Spleen (tissue), 13 donors: ENCODE measurements at places on chromosomes 3 and 15. TPM values are rescaled to one million over a fixed set of nuclear protein-coding genes. Genes with fewer than 3 reads are reported as not detected.

Gene CFAP91
- total RNA-seq, result 30.2 TPM

Gene SLC7A14
- not detected for total RNA-seq

Gene APOD
- total RNA-seq, result 2.3 TPM

Gene GOLIM4
- total RNA-seq, result 33.7 TPM

Gene ALG1L2
- 0.74 TPM for total RNA-seq

Gene RAB27A
- 21.4 TPM for total RNA-seq

Gene TLR9
- 5.2 TPM for total RNA-seq

Gene TBC1D2B
- 107 TPM for total RNA-seq

Gene CELSR3
- 1.8 TPM for total RNA-seq

Gene SENP2
- total RNA-seq, result 40.0 TPM

Gene GPR156
- not detected for total RNA-seq
